ENCODE measurements at places on chromosomes 3 and 15.
A peak's percentile ranks its signal among the peaks of the same experiment; 100 is the strongest.

- no peak for DNase-seq
These were observed 95.9 kb downstream of the GALK2 start for GRCh38 chr15:49265911-49266310.

DNA sequence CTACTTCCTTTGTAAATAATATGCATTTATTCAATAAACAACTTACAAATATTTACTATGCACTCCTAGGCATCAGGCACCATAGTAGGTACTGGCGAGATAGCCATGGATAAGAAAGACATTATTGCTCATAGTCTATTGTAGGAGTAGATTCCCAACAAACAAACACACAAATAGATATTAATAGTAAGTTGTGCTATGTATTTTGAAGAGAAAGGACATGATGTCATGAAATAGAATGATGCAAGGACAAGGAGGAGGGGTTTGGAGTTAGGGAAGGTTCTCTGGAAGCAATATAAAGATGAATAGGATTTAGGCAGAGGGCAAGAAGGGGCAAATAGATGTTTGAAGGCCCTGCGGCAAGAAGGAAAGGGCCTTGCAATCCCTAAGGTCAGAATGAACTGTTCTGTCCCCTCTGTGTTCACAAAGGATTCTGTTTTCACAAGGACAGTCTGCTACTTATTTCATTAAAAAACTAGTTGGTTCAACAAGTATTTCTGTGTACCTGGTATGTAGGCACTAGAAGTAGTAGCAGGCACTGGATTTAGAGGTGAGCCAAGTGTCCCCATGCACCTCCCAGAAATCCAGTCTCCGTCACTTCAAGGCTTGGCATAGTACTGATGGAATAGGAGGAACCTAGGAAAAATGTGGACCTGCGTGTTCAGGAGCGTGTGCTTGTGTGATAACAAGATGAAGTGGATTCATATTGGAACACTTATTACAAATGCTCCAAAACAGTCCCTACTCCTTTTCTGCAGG, 231.8 kb upstream of the TPRG1 start:
- DNase-seq = no peak

GRCh38 chr15:76327191-76328105, 9.1 kb upstream of the ISL2 start:
- no peak for DNase-seq

DNA sequence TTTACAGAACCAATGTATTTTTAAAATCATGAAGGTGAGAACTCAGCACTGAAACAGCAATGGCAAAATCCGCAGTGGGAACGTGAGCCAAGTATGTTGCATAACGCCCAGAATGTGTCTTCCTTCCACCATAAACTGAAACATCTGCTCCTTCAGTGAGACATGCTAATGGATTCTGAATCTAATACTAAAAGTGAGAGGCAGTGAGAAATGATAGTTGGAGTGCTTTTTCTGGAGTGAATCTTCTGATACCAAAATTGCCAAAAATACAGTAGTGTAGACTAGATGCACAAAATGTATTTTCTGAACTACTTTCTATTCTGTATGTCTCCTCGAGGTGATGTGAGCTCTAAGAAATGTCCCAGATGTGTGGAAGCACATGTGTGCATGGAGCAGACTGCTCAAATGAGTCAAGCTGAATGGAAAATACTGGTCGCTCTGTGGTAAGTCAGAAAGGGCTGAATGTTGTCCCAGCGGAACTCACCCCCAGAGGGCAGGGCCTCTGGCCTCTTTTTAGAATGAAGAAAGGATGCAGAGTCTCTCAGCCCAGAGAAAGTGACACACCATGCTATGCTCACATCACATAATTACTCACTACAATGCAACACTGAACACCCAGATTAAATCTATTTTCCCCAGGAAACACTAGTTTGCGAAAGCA, 73.0 kb downstream of the ATP10A start:
- peak; percentile 39 for DNase-seq

- no peak for DNase-seq
These were observed 42.6 kb upstream of the MBNL1 start for GRCh38 chr3:152226176-152226575.

GRCh38 chr3:124876401-124876878, 10.7 kb downstream of the ITGB5 start:
- no peak for DNase-seq

GRCh38 chr3:101217472-101218245, 102.7 kb downstream of the IMPG2 start:
- no peak for DNase-seq

DNA sequence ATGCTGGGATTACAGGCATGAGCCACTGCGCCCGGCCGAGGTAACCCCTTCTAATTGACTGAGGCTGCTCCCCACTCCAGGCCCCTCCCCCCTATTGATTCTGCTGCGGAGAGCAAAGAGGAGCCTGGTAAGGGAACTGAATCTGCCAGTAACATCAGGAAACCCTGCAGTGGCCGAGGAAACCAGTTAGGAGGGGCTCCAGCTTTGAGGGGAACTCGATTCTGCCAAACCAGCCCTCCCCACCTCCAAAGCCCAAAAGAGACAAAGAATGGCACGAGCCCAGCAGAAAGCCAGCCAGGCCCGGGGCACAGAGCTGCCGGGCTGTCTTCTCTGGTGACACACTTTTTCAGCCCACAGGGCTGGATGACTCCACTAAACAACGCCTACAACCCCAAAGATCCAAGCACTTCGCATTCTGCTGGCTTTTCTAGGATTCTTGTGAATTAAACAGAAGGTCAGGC, 15.0 kb upstream of the ACAD9 start:
- DNase-seq = no peak

DNA sequence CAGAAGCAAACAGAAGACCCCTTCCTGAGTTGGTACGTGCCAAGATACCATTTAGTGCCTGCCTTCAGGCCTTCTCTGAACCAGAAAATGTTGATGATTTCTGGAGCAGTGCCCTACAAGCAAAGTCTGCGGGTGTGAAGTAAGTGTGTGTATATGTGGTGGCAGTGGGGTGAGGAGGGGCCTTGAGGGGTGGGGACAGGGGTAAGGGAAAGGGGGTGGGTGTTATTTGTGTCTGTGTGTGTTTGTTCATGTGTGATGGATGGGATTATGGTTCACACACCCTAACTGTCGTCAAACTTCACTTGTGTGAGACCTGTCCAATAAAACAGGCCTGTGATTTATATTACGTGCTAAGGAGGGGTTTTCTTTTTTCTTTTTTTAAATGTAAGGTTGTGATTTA, 92.2 kb downstream of the USP13 start:
- no peak for DNase-seq

GRCh38 chr3:98563661-98564281, 29.6 kb downstream of the CPOX start:
- DNase-seq = no peak

DNA sequence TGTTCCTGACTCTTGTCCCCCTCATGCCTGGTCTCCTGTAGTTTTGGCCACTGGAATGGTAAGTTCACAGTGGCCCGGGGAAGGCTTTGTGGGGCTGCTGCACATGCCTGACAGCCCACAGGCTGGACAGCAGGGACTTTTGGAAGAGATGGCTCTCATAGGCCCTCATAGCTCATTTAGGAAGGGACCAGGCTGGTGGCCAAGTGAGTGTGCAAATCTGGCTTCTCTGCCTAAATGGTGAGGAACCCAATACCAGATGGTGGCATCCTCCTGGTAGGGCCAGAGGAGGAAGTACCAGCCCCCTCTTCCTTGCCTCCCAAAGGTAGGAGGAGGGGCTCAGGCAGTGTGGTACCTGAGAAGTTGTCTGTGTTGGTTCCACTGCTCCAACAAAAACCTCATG, 25.6 kb downstream of the ALPK3 start:
- DNase-seq = no peak

DNA sequence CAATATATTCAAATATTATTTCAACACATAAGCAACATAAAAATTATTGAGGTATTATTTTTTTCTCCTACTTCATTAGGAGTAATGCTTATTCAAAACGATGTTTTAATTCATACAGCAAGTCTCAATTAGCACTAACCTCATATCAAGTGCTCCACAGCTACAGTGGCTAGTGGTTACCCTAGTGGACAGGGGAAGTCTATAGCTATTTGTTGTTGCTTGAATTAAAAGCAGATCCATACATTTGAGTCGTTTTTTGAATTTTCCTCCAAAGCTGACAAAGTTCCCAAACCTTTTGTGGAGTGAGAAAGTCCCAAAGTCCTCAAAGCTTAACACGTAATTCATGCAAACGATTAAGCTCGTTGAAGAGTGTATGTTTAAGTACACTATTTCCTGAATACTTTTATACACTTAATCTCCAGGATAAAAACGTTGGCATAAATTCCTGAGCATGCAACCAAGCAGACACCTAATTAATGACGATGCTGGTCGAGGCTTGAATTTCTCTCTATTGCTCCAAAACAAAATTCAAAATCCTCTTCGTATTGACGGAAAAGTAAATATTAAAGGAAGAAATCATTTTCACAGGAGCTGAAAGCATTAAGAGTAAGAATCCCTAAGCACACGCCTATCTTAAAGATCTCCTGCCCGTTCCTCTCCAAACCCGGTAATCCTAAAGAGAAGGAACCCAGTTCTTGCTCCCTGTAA, 985 bp downstream of the VPS13C start:
- no peak for DNase-seq

GRCh38 chr3:64144241-64144900, 80.9 kb downstream of the PRICKLE2 start:
- no peak for DNase-seq

DNA sequence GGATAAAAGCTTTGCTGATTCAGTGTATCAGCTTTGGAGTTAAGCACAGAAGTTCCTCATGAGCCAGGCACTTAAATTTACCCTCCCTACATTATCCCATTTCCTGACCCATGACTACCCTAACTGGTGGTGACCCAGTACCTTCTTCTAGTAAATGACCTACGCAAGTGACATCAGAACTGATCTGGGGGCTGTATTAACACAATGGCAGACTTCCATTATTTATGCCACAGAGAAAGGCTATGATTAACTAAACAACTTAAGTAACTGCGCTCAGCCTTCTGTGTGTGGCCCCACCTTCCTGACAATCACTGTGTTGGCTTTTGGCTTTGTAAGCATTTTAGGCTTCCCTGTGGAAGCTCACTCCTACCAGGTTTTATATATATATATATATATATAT, 1.9 kb downstream of the MB21D2 start:
- no peak for DNase-seq

Data from stimulated activated CD4-positive, alpha-beta T cell treated with anti-CD3 and anti-CD28 coated beads, TNF-alpha, amount 100 ng/mL, for 48 hours (primary cell).